ENCODE measurements at places on chromosomes 3 and 15.

DNA sequence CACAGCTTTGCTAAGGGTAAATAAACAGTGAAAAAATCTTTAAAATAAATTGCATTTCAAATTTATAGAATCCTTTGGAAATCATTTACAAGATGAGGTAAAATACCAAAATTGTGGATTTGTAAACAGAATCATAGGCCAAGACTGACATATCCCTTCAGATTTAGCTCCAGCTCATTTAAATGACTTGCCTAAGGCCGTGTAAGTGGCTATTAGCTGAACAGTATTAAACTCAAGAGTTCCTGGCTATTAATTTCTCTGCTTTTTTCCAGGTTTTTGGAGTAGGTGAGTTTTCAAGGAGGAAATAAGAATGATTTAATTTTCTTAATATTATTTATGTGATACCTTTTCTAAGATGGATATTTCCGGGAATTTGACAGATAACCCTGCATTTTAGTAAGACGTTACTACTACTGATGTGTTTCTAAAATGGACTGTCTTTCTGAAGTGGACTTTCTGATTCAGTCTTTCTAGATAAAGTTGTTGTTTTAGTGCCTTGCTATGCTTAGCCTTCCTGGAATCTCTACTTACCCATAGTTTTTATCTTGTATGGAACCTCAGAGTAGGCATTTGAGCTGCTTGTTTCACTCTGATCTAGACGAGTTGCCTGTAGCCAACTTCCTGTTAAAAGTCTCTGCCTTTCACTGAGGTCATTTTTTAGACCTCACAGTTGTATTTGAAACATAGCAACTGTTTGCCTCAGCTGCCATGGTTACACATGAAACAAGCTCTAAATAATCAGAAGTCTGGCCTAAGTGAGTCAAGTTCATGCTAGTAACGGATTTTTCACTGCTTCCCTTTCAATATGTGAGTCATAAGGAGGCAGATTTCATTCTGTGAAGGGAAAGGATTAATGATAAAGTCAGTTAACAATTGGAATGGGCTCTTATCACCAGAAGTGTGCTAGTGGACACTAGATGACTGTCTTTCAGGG lies 127.0 kb downstream of the KLHL25 start:
- peak; percentile 5 for DNase-seq

GRCh38 chr15:41350057-41350717 lies 17.5 kb downstream of the NUSAP1 start:
- no peak for DNase-seq

DNA sequence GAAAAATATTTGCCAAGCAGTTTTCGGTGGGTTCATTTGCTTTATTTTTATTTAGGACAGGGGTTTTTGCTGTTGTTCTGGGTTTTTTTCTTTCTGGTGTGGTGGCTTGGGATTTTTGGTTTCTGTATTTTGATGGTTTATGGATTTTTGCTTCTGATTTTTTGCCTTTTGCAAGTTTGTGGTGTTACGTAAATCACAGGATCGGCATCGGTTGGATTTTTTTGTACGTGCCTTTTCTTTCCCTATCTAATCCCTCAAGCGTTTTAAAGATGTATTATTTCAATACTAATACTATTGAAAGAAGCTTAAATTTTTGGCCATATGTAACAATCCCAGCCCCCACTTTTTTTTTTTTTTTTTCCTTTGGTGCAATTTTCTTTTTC lies 782 bp upstream of the BCL6 start:
- DNase-seq = no peak

DNA sequence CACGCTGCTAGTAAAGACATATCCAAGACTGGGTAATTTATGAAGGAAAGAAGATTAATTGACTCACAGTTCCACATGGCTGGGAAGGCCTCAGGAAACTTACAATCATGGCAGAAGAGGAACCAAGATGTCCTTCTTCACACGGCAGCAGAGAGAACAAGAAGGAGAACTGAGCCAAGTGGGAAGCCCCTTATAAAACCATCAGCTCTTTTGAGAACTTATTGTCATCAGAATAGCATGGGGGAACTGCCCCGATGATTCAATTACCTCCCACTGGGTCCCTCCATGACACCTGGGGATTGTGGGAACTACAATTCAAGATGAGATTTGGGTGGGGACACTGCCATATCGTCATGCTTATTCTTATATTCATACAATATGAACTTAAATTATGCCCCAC lies 49.0 kb downstream of the DUT start:
- no peak for DNase-seq

GRCh38 chr3:126267169-126267975 lies 87.0 kb upstream of the ALDH1L1 start:
- DNase-seq = no peak

DNA sequence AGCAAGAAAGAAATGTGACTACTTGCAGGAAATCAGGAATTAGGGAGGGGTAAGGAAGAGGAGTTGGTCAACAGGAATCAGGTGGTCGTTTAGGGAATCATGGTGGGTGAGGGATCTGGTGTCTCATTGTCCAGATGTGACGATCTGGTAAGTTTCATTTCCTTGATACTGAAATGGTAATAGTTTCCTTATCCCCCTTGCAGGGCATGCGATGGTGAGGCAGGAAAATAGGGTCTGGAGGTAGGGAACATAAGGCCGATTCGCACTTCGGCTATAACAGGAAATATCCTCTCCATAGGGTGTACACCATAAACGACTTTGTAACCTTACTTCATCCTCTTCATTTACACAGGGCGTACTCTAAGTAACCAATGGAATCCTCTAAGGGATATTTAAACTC lies 574 bp upstream of the LRRC34 start:
- DNase-seq = no peak

GRCh38 chr15:60795889-60796288 lies 316.9 kb upstream of the ICE2 start:
- DNase-seq = no peak

DNA sequence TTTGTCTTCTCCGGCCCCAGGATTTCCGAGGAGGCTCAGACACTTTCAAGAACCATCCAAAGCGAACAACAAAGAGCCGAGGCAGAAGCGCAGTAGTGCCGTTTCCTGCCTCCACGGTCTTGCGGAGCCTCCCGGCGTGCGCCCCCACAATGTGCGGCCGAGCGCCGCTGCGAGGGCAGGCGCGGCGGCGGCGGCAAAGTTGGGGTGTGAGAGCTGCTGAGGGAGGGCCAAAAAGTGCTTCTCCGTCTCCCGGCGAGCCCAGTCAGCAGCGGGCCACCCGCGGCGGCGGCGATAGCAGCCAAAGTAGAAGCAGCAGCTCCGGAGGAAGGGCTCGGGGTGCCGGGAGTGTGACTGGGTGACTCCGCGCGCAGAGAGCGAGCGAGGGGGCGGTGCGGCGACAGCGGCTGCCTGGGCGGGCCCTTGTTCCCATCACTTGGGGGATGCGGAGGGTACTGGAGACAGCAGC lies 749.1 kb downstream of the ROBO1 start:
- DNase-seq = no peak

- DNase-seq = no peak
These were observed 107.3 kb upstream of the SELENOK start for GRCh38 chr3:53998980-53999379.

- DNase-seq = no peak
These were observed 307.0 kb upstream of the ROPN1 start for GRCh38 chr3:124298951-124299350.

DNA sequence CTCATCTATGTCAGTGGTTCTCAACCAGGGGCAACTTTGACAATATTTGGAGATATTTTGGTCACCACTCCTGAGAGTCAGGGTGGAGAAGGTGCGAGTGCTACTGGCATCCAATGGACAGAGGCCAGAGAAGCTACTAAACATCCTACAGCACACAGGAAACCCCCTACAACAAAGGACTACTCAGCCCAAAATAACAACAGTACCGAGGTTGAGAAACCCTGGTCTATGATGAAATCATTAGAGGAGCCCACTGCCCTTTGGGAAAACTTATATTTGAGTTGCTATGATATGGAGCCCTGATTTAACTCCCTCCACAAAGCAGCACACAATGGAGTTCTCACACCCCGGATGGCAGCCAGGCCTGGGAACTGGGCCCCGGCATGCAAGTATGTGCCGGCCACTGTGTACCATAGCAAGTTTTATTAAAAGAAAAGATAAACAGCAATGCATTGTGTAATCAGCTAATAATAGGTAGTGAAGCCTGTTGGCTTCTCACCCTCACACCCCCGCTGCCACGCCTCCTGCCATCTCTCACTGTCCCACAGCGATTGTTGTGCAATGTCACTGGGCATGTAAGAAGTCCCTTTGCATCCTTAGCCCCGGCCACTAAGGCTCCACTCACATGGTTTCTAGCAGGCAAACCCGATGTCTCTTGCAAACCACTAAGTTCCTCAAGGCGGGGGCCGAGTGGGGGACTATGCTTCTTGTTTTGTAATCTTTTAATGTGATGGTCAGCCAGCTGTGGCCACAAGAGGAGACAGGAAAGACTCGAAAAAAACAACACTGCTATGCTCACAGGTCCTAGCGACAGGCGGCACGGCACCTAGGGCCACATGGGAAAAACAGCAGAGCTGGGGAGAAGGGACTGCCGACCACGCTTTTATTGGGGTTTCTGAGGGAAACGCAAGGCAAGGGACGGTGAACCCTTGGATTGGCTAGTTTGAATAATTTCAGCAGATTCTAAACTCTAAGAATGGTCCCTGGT lies 110.0 kb downstream of the AQP9 start:
- no peak for DNase-seq

GRCh38 chr3:130644628-130645253 lies 101.9 kb downstream of the PIK3R4 start:
- no peak for DNase-seq

DNA sequence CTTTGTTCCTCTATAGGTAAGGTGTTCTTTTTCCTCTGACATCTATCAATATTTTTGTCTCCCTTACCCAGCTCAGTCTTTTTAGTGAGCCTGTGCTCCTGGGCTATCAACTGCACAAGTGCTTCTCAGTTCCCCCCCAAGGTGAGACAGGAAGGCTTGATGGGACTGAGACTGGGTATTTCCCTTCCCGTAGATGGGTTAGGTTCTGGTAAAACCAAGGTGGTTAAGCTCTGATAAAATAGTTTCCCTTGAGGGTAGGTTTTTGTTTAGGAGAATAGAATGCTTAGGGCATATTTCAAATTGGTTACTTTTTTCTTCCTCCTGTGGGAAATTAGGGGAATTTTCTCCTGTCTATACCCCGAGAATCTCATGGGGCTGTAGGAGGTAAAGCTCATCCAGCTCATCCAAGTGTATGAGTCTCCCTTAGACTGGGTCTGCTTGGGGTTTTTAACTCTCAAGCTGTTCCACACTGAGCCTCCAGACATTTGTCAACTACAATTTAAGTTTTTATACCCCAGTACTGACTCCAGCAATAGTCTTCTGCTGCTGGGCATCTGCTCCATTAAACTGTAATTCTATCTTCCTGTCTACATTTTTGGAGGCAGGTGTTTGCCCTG lies 44.9 kb downstream of the OXSR1 start:
- DNase-seq = no peak

DNA sequence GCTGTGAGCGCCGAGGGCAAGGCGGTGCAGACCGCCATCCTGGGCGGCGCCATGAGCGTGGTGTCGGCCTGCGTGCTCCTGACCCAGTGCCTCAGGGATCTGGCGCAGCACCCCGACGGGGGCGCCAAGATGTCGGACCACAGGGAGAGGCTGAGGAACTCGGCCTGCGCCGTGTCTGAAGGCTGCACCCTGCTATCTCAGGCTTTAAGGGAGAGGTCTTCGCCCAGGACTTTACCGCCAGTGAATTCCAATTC lies 2.3 kb downstream of the TLNRD1 start:
- no peak for DNase-seq

DNA sequence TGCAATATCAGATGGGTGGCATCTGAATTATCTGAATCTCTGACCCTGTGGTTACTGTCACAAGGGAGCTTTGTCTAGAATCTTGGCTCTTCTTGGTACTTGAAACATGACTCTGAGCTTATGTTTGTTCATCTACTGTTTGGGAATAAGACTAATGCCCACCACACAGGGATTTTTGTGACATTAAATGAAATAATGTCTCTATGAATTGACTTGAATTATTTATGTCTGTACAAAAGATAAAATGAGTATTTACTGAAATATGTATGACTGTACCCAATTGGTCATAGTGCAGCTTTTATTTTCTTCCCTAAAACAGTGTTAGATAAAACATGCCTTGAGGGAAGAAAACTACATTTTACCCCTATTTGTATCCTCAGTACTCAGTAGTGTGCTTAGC lies 87.9 kb upstream of the ZPLD1 start:
- DNase-seq = no peak

GRCh38 chr15:70179309-70179892 lies 81.7 kb upstream of the TLE3 start:
- DNase-seq = no peak

DNA sequence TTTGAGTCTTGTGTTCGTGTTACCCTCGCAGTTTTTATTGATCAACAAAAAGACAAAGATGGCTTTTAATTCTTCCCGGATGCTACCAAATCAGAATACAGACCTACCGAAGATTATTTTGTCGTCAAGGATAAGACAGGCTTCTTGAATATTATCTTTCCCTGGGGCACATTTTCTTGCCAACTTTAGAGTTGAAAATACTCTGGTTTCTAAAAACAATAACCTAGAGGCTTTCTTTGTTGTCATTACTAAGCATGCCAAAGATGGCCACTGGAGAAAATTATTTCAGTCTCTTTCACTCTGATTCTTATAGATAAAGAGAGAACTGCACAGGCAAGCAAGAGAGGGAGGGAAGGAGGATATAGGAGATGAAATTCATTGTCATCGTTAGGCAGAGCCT lies 33.9 kb downstream of the OXNAD1 start:
- no peak for DNase-seq

GRCh38 chr15:42345504-42345903 lies 13.8 kb upstream of the CAPN3 start:
- no peak for DNase-seq

GRCh38 chr3:81962396-81962795 lies 201.0 kb upstream of the GBE1 start:
- DNase-seq = no peak

DNA sequence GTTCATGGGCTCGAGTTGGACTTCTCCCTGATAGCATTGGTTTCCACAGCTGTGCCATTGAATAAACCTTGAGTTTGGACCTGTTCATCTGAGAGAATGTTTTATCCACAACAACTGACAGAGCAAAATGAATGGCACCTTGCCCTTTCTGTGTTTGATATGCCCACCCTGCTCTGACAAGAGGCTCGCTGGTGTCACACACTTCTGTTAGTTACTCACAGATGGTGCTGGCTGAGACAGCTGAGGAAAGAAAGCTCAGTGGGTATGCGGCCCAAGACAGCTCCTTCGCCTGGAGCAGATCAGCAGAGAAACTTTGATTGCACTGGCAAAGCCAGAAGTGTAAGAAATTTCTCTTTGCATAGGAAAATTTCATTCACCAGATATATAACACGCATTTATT lies 2.5 kb upstream of the CAPN3 start:
- no peak for DNase-seq

GRCh38 chr3:124634210-124635168 lies 95.8 kb upstream of the UMPS start:
- no peak for DNase-seq

All from DMS79 treated with DMSO at 0.1 percent for 48 hours (cell line).